ENCODE measurements at places on chromosomes 5 and 9.

DNA sequence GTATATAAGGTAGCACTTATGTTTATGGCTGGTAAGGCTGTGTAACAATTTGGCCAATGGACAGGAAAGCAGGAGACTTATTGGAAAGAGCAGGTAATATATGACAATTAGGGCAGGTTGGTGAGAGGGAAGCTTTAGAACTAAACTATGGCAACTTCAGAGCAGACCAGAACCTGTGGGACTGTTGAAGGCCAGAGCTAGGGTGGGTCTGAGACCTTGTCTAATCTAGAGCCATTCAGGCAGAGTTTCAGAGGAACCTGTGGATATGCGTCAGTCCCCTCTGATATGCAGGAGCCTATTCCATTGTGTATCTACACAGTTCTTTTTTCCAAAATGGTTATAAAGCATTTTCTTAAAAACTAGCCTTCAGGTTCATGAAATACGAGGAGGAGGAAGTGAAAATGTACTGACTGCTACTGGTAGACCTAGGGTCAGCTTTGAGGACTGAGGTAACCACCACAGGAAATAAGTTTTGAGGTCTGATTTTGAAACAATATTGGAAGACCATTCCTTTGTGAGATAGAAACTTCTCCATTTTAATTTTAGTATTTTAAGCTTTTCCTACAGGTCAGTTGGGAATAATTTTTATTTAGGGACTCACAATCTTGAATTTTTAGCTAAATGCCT lies 37.6 kb downstream of the ELL2 start:
- no peak for DNase-seq

- no peak for DNase-seq
Observed at GRCh38 chr5:134177369-134178095, 782 bp upstream of the SKP1 start.

GRCh38 chr5:123856766-123857165 lies 344.8 kb downstream of the CSNK1G3 start:
- DNase-seq: no peak

GRCh38 chr5:159478950-159479349 lies 148.7 kb upstream of the IL12B start:
- DNase-seq: no peak

DNA sequence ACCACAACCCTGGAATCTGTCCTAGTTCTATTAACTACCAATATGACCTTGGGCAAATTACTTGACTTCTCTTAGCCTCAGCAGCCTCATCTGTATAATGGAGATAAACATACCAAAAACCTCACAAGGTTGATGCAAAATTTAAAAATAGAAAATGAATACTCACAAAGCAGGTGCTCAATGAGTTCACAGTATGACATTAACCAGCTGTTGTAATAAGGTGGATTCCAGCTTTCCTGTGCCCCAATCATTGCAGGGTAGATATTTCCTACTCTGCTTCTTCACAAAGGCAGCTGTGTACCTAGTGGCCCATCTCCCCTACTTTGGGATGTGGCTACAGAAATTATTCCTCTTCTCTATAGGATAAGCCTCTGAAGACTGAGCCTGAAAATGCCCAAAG lies 8.8 kb downstream of the HTR4 start:
- DNase-seq: no peak

GRCh38 chr5:78008356-78008967 lies 232.3 kb upstream of the TBCA start:
- DNase-seq: no peak

- no peak for DNase-seq
Observed at GRCh38 chr9:68629042-68629441, 76.0 kb upstream of the PIP5K1B start.

DNA sequence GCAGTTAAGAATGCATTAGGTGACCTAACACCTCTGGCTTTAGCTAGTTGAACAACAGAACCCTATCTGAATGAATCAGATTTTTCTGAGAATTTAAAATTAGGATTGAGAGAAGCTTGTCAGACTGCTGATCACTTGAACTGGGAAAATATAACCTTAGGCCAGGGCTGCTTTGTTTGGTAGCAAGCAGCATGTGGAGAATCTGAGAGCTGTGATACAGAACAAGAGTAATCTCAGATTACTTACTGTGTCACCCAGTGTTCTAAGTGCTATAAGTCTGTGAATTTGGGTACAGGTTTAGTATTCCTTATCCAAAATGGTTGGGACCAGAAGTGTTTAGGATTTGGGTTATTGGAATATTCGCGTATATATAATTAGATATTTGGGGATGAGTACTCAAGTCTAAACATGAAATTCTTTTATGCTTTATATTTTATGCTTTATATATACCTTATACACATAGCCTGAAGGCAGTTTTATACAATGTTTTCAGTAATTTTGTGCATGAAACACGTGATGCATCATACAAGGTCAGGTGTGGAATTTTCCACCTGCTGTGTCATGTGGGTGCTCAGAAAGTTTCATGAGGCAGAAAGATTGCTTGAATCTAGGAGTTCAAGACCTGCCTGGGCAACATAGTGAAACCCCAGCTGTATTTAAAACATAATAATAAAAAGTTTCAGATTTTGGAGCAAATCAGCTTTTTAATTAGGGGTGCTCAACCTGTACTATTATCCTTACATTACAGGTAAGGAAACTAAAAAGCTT lies 8.3 kb upstream of the CHD1 start:
- no peak for DNase-seq

GRCh38 chr5:100694100-100694499 lies 158.9 kb downstream of the FAM174A start:
- no peak for DNase-seq

DNA sequence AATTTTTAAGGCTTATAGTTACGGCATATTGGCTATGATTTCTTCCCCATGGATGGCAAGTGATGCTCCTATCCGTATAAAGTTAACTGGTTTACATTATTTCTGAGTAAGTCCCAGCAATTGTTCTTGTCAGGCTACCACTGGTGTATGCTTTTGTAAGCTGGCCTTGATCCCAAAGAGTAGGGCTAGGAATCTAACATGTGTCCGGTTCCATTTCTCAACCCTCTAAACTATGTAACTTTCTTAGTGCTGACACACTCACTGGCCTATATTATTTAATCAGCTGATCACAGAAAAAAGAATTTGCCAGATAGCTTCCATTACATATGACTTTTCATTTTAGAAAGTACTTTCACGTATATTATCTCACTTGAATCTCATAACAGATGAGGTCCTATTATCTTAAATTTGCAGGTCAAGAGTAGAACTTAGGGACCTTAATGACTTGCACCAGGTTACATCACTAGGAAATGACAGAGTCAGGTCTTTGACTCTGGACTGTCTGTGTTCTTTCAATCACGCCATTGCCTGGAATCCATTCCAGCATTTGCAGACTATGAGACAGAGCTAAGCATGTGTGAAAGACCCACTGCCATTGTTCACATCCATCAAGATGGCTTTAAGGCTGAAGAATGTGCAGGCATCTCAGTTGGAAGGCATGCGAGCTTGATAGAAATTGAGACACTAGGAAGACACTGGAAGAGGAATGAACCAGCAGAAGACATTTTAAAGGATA lies 362.9 kb downstream of the ARRDC3 start:
- DNase-seq: no peak

GRCh38 chr5:33068786-33069185 lies 357.7 kb downstream of the NPR3 start:
- no peak for DNase-seq

DNA sequence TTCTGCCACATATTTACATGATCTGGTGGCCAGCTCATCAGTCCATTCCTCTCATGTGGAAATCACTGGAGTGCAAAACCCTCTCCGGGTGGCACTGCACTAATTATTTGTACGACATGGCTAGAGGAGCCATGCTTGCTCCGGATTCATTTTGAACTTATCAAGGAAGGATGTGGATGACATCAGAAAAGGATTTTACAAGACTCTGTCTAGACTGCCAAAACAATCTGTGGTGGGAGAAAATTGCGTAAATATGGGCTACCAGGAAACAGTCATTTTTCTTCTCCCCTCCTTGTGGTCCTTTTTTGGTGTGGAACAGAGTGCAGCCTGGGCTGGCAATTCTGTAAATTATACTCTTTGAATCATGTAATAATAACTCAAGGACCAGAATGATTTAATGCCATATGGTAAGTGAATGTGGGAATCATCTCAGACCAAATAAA lies 123.4 kb upstream of the IFNE start:
- no peak for DNase-seq

- DNase-seq: no peak
Observed at GRCh38 chr9:133981589-133981957, 10.6 kb downstream of the VAV2 start.

- no peak for DNase-seq
Observed at GRCh38 chr9:128192601-128193371, 1.4 kb upstream of the CIZ1 start.

DNA sequence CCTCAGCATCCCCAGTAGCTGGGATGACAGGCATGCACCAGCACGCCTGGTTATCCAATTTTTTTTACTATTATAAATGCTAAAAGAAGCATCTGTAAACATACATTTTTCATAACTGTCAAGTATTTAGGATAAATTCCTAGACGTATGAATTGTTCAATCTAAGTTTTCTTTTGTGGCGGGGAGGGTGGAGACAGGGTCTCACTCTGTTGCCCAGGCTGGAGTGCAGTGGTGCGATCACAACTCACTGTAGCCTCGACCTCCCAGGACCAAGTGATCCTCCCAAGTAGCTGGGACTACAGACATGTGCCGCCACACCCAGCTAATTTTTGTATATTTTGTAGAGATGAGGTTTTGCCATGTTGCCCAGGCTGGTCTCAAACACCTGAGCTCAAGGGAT lies 52.2 kb downstream of the NR6A1 start:
- no peak for DNase-seq
